ENCODE measurements at places on chromosomes 5 and 9. TPM values are rescaled to one million over a fixed set of nuclear protein-coding genes. Genes with fewer than 3 reads are reported as not detected.

Gene LCN15
- not detected for total RNA-seq

DNA sequence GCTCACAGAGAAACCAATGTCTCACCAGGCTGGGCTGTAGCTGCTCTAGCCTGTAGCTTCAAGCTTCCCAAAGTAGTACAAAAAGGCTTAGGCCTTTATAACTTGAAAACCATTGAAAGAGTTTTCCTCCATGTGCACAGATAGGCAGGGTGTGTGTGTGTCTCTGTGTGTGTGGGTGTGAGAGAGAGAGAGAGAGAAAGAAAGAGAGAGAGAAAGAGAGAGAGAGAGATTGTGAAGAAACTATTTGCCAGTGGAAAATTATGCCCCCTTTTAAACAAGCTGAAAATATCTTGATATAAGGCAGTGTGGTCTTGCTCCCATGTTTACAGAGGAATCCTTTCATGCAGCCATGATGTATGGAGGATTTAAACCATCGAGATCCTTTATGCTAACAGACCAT, 17.9 kb upstream of the GDNF start:
- DNase-seq: no peak
- no peak overlapping the region for H3K27ac ChIP-seq
- H3K27me3 ChIP-seq: peaks cover 47% of the 10 kb centered on the region
- no peaks in the 10 kb centered on the region for H3K36me3 ChIP-seq
- no peak overlapping the region for H3K4me3 ChIP-seq

DNA sequence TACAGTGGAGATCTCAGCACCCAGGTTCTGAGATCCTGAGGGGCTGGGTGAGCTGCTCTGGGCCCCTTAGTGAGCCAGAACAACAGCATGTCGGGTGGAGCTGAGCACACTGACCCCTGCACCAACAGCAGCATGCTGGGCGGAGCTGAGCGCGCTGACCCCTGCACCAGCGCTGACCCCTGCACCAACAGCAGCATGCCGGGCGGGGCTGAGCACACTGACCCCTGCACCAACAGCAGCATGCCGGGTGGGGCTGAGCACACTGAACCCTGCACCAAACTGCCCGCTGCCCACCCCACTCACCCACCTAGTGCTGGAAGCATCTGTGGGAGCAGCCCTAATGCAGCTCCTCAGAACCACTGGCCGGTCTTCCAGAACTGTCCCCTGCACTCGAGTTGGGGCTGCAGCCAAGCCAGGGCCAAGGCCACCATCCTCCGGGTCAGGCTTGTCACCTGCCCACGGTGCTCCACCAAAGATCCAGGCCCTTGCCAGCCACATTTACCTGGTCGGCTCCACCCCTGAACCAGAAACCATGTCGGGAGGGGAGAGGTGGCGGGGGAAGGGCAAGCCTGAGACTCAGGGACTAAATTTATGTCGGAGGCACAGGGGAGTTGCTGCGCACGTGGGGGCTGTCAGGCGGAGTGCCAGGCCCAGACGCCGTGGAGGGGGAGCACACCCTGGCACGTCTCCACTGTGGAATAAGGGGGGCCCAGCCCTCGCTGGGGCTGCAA, 80.3 kb downstream of the ADAMTS2 start:
- H3K36me3 ChIP-seq: no peaks in the 10 kb centered on the region
- no peak overlapping the region for H3K27ac ChIP-seq
- H3K4me1 ChIP-seq: peaks cover 2% of the 10 kb centered on the region

Gene TXN
- total RNA-seq: 181 TPM

Gene PDCD1LG2
- 1.7 TPM for total RNA-seq

DNA sequence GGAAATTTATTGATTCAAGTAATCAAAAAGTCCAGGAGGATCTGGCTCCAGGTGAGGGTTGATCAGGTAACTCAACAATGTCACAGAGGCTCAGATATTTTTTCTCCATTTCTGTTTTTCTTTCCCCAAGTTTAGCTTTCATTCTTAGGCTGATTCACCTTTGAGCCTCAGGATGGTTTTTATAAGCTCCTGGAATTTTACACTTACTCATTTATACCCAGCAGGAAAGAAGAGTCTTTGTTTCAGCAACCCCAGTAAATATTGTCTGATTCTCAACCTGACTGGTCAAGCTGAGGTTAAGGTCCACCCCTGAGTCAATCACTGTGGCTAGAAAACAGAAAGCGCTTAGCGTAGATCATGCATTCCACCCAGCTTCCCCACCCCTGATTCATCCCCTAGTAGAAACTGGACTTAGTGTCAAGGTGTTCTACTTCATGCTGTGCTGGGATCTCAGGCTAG, 500.6 kb downstream of the KIF4B start:
- H3K27ac ChIP-seq: no peak overlapping the region
- no peak overlapping the region for H3K4me3 ChIP-seq
- no peaks in the 10 kb centered on the region for H3K36me3 ChIP-seq
- no peak for DNase-seq
- H3K27me3 ChIP-seq: no peaks in the 10 kb centered on the region
- no peaks in the 10 kb centered on the region for H3K4me1 ChIP-seq

GRCh38 chr5:9775339-9775738, 145.2 kb upstream of the TAS2R1 start:
- H3K4me3 ChIP-seq: no peak overlapping the region
- no peak overlapping the region for H3K27ac ChIP-seq
- no peaks in the 10 kb centered on the region for H3K4me1 ChIP-seq
- no peaks in the 10 kb centered on the region for H3K27me3 ChIP-seq
- H3K36me3 ChIP-seq: peaks cover 11% of the 10 kb centered on the region

Gene IFNA10
- total RNA-seq: not detected
